ENCODE measurements at places on chromosomes 11 and 22.

DNA sequence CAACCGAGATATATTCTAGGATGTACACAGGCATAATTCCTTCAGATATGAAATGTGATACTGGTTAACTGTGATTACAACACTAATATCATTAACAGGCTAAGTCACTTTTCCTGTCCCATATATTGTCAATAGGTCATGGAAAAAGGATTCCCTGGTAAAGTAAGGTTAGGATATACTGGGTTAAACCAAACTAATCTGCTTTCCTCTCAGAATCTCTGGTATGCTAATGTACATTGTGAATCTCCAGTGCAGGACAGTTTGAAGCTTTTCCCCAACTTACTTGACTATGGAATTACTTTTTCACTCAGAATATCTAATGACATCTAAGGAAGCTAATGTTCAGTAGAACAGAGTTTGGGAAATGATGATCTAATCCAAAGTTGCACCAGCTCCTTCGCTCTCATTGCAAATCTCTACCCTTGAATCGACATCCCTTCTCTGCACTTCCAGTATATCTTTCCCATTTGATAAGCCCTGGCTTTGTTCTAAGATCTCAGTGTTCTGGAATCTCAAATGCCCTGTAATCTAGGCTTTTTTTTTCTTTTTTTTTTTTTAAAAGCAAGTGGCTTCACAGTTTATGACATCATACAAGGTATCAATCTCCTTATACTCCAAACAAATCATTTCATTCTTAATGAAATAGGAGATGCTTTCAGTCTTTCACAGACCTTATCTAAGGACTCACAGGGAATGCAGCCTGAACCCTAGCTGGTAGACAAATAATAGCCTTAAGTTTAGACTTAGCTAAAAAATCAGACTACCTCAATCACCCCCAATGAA, 43.8 kb downstream of the COPB1 start:
- DNase-seq = no peak

DNA sequence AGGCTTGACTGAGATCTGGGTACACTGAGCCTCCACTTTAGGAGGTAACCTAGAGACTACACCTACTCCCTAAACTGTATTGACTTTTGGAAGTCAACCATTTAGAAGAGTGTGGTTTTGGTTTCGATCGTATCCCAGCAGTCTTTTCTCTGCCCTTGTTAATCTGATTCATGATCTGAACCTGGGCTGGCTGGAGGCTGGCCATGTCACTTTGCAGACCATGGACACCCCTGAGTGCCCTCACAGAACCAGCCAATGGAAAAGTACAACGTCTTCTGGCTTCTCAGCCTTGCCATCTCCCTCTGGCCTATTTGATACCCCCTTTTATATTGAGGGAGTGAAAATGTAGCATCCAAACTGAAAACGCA, 10.8 kb downstream of the EHF start:
- DNase-seq = no peak

DNA sequence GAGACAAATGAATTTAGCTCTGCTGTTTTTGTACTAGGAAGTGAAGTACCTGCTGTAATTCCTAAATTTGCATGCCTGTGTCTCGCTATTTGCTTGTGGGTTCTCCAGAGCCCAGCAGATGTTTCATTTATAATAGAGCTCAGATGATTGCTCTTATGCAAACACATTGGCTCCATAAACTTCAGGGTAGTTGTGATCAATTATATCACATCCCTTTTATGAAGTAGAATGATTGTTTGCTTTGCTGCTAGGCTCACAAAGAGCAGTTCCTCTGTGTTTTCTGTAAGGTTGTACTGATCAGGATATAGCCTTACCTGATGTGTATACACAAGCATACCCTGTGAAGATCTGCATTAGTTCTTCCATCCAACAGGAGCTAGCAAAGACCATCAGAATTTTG, 64.1 kb downstream of the C11orf87 start:
- DNase-seq = no peak

- no peak for DNase-seq
These were observed 51.7 kb downstream of the GAB4 start for GRCh38 chr22:16956290-16956689.

DNA sequence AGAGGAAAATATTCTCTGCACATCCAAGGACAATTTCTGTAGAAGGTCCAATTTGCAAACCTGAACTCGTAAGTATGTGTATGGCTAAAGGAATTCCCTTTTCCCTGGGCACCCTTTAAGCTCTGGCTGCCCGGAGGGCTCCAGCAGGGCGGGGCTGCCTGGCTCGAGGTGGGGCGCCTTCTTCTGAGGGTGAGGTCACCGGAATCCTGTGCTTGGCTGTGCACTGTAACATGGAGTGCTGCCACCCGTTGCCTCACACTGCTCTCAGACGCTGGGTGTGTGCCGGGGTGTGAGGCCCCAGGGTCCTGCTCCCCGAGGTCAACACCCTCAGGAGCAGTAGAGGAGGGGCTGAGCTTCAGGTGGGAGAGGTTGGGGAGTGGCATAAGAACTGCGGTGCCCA, 61.5 kb downstream of the SYN3 start:
- DNase-seq = peak; percentile 7

DNA sequence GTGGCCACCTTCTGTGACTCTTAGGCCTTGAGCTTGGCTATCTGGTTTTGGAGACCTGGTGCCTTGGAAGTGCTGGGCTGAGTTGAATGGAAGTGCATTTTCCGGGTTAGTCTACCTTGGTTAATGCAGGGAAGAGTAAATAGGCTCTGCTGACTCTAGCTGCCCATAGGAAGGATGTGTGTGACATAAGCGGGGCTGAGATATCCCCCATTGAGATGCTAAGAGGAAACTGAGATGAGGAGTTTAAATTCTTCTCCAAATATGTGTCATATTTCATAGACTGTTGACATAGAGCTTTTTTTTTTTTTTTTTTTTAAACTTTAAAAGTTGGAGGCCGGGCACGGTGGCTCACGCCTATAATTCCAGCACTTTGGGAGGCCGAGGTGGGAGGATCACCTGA, 30.8 kb downstream of the ZNRF3 start:
- peak; percentile 55 for DNase-seq

- DNase-seq = no peak
These were observed 952 bp downstream of the TBC1D10A start for GRCh38 chr22:30325724-30326254.

- DNase-seq = no peak
These were observed 1.1 kb upstream of the ZC3H12C start for GRCh38 chr11:110092111-110092514.

- peak; percentile 35 for DNase-seq
These were observed 169.8 kb downstream of the SPON1 start for GRCh38 chr11:14132312-14132711.

DNA sequence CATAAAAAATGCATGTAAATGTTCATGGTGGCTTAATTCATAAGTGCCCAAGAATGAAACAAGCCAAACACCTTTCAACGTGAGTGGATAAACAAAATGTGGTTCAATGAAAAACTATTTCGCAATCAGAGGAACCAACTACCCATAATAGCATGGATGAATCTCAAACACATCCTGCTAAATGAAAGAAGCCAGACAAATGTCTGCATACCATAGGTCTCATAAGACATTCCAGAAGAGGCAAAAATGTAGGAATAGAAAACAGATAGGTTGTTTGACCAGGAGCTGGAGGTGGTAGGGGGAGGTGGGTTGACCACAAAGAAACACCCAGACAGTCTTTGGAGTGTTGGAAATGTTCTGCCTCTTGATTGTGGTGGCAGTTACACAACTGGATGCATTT, 13.2 kb upstream of the OSBPL5 start:
- peak; percentile 47 for DNase-seq

DNA sequence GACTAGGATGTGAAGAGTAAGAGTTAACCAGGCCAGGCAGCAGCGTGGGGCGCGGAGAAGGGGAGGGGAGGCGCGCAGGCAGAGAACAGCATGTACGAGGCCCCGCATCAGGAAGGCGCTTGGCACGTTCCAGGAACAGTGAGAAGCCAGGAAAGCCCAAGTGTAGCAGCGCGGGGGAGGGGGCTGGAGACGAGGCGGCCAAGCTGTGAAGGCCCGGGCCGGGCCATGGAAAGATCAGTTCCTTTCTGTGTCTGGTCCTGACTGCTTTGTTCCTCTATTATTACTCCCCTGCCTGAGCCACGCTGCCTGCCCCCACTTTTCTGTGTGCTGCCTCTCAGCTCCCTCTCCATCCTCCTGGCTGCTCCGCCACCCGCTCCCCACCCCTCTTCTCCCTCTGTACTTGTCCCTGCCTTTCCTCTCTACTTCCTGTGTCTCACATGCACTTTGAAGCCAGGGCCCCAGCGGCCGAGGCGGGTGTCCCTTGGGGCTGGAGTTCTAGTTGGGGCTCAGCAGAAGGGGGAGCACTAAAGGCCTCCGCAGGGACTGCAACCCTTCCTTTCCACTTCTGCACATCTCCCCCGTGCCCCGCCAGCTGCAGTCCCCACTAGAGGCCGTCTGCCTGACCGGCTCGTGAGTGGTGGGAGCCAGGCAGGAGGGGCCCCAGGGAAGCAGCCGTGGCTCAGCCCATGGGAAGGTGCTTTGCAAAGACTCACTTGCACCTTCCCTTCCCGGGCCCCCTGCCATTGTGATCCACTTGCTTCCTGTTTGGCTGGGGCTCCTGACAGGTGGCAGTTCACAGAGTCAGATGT, 63.7 kb downstream of the PRDM11 start:
- DNase-seq = peak; percentile 39

DNA sequence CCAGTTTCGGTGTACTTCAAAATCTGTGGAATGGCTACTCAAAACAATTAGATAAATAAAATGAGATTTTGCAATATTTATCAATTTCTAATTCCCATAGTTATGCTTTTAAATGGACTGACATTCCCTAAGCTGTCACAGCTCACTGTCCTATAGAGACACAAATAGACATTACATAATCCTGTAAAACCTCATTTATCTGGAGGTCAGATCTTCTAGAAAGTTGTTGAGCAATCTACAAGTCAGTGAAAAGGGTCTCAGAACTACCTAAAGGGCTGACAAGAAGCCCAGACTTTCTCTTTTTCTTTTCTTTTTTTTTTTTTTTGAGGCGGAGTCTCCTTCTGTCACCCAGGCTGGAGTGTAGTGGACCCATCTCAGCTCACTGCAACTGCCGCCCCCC, 12.0 kb downstream of the ALG8 start:
- no peak for DNase-seq

- DNase-seq = peak; percentile 96
These were observed 749 bp upstream of the BEST1 start for GRCh38 chr11:61949169-61950034.

- DNase-seq = peak; percentile 90
These were observed 243.4 kb upstream of the POU2AF2 start for GRCh38 chr11:111001986-111002611.

DNA sequence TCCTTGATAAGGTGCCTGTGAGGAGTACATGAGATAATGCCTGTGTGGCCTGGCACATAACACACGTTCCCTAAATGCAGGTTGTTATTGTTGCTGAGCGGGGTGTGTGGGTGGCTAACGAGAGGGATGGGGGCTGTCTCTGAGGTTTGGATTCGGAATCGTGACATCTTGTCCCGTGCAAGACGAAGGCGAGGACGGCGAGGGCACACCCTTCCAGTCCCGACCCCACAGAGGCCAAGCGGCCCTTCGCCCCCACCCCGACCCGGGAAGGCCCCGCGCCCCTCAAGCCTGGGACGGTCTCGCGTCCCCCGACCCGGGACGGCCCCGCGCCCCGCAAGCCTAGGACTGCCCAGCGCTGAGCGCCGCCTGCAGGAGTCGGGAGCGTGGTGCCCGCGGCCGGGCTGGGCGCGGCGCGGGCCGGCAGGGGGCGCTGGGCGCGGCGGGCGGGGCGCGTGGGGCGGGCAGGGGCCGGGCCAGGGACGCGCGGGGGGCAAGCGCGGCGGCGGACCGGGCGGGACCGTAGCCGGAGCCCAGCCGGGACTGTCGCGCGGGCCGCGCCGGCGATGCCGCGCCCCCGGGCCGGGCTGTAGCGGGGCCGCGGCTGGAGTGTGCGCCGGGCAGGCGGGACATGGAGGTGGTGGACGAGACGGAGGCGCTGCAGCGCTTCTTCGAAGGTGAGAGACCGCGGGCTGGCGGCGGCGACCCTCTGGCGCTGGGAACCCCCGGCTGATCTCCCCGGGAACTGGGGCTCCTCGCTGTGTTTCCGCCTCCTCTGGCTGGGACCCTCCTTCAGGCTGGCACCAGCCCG, at the start of gene MYRF:
TSS of gene MYRF (plus strand) at position 520 of the 808 bp plus-strand sequence. CDS start at position 629, 109 bp downstream.
- DNase-seq = peak; percentile 57

DNA sequence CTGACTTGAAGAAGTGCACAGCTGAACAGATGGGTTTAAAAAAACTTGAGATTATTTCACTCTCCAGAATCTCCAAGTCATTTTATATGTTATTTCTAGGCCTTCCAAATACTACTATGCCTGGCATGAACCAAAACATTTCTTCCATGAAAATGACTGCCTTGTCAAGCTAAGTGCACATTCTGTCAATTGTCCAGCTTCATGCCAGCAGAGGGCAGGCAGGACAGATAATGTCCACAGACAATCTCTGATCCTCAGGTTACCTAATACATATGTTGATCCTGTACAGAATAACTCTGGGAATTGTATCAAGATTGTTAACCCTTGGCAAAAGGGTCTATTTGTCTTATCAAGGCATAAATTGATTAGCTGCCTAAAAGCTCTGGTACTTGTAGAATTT, 229.5 kb downstream of the AASDHPPT start:
- peak; percentile 19 for DNase-seq

GRCh38 chr22:20531154-20531403, 23.7 kb downstream of the MED15 start:
- DNase-seq = no peak

- DNase-seq = no peak
These were observed 108.0 kb upstream of the ANO1 start for GRCh38 chr11:69969890-69970784.

- DNase-seq = no peak
These were observed 15.4 kb upstream of the LINC01488 start for GRCh38 chr11:69466039-69466438.

DNA sequence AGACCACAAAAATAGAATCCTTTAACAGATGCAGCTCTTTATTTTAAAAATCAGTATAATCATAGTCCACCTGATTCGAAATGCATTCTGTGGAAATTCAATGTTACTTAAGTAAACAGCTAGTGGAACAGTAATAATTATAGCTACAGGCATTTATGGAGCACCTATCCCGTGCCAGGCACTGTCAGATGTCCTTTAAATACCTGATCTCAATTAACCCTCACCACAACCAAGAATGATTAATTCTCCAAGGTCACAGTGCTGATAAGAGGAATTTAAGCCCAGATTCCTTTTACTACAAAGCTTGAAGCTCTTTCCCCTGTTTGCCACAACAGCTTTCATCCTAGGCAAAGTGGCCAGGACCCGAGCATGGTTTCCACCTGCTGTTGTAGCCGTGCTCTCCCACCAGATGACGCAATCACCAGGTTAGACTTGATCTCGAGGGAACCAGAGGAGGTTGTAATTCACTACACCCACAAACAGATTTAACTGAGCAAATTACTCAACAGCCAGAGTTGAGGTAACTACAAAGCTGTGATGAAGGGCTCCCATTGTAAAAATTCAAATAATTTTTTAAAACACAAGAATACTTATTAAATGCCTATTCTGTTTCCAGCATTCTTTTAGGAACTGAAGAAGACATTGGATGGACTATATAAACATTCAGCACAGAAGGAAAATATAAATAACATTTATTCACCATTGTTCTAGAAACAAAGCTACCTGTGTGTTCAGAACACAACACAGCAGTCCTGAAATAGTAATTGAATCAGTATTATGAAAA, 10.3 kb downstream of the PRDM10 start:
- DNase-seq = no peak

GRCh38 chr11:9747229-9747628, 83.4 kb downstream of the SWAP70 start:
- no peak for DNase-seq

- DNase-seq = no peak
These were observed 82.7 kb downstream of the GGT1 start for GRCh38 chr22:24685531-24686190.

GRCh38 chr22:36873614-36874308, 13.0 kb downstream of the NCF4 start:
- DNase-seq = peak; percentile 50
